ENCODE measurements at places on chromosomes 7 and 10.

GRCh38 chr10:73922864-73923133 is 11.9 kb downstream of the PLAU start:
- DNase-seq = no peak

- DNase-seq = no peak
These were observed 209.7 kb upstream of the TMEM196 start for GRCh38 chr7:19982841-19983835.

- DNase-seq = no peak
These were observed 497.6 kb upstream of the PHF14 start for GRCh38 chr7:10475940-10476641.

GRCh38 chr7:142529591-142529990 is 219.7 kb upstream of the PRSS1 start:
- no peak for DNase-seq

GRCh38 chr7:152896217-152896616 is 136.7 kb downstream of the ACTR3B start:
- no peak for DNase-seq

DNA sequence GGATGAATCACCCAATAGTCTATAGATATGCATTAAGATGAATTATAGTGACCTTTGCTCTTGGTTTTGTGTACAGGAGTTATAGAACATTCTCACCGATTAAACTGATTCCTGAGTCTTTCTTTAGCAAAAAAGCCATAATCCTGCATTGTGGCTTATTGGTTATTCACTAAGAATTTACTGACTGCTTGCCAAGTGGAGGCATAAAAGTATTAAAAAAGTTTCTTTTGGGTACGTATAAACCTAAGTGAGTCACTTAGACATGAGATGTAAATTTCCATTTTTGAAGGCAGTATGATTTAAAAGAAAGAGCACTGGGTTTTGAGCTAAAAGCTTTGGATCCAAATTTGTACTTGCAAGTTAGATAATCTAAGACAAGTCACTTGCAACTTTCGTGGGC is 100.7 kb downstream of the CDK6 start:
- no peak for DNase-seq

DNA sequence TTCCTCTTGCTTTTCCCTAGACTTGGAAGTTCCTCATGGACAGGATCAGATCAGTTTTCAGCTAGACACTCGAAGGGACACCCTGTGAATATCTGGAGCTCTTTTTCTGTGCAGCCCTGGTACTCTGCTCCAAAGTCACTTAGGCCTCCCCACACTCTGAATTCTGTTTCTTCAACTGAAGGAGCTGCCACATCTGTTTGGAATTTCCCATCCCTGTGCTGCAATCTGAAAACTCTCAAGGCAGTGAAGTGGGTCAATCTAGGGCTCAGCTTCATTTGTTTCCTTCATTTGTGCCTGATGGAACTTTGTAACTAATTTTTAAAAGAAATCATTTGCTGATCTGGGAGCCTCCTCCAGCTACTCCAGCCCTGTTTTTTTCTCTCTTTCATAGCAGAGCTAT is 9.6 kb downstream of the EPC1 start:
- DNase-seq = no peak

DNA sequence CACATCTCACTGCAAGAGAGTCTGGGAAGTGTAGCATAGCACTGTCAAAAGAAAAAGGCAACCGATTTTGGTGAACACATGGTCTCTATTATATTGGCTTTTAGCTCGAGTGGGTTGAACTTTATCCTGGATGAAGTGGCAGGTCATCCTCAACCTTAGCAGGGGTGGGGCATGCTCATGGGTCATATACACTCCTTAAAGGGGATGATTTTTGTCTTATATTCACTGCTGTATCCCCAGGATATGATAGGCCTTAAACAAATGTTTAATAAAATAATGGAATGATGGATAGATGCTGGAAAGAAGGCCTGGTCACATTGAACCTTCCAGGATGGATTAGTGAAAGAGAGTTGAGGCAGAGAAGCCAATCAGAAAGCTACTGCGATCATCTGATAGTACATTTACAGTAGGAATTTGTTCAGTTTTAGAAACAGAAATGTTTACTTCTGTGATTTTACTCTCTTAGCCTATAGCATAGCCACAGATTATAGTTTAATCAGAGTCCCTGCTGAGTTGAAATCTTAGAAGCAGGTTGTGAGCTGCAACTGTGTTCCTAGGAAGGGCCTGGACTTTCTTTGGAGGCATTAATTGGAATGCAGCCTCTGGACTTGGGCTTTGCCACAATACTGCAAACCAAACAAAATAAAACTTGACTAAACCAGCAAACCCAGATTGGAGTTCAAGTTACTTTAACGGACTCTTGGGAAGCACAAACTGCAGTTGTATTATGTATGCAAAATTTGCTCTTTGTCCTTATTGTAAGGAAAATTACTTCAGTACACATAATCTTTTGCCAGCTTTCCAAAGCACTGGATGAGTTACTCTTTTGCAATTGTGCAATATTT is 138.3 kb downstream of the BMPER start:
- DNase-seq = no peak

GRCh38 chr7:103795787-103796186 is 193.7 kb downstream of the RELN start:
- DNase-seq = no peak

GRCh38 chr7:50793120-50793946 is 10.6 kb upstream of the GRB10 start:
- DNase-seq = peak; percentile 44

- no peak for DNase-seq
These were observed 128.4 kb upstream of the RSU1 start for GRCh38 chr10:16945593-16945992.

GRCh38 chr7:24896031-24896501 is 83.9 kb downstream of the OSBPL3 start:
- no peak for DNase-seq

DNA sequence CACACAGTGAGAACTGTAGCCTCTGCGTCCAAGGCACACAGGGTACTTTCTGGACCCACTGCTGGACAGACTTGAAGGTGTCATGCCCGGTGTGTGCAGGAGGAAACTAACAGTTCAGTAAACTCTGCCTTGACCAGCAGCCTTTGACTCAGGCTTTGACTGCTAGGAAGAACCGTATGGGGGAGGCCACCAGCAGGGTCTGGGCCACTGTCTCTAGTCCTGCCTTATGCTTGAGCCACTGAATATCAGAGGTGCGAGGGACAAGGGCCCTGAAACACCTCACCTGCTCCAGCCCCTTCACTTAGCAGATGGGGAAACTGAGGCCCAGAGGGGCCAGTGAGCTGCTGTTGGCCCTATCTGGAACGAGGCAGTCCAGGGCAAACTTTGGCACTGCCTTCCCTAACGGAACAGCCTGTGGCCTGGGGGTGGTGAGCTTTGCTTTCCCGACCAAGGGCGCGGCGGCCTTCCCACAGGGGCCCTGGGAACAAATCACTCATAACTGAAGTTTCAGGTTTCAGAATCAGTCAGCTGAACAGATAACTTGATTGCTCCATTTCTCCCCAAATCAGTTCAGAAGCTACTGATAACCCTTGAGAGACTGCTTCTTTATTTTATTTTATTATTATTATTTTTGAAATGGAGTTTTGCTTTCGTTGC is 130.0 kb downstream of the FAM53B start:
- no peak for DNase-seq

DNA sequence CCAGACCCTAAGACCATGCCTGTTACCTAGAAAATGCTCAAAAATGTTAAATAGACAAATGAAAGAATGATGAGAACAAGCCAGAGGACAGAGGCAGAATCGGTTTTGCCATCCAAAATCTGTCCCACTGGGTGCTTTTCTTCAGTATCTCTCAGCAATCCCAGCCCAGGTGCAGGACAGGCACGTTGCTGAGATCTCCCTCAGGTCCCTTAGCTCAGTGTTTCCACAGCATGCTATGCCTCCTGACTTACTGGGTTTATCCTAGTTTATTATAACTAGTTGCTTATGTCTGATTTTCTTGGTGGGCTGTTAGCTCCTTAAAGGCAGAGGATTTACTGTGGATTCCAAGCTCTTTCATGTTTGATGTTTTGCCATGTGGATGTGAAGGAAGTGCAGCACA is 20.3 kb downstream of the CPED1 start:
- DNase-seq = no peak

DNA sequence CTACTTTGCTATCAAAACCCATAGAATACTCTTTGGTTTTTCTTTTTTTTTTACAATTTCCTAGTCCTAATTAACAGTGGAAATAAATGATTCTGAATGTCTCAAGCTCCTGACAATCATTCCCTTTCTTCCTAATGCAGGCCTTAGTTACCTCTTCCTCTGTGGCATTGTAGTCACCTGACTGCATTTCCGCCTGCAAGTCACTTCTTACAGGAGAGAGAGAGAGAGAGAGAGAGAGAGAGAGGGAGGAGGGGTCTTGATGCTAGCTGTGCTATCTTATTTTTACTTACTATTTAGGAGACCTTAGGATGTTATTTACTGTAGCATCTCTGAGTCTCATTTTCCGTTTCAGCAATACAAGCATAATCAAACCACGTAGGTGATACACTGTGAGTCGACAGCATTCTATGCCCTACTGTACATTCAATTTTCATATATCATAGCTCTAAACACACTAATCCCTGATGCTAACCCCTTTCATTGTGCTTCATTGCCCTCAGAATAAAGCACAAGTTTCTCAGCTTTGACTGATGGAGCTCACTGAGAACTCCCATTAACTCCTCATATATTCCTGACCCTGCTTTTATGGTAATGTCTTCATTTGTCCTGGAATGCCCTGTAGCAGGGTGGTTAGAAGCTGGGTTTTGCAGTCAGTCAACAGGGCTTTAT is 1237.3 kb downstream of the XPNPEP1 start:
- DNase-seq = no peak

DNA sequence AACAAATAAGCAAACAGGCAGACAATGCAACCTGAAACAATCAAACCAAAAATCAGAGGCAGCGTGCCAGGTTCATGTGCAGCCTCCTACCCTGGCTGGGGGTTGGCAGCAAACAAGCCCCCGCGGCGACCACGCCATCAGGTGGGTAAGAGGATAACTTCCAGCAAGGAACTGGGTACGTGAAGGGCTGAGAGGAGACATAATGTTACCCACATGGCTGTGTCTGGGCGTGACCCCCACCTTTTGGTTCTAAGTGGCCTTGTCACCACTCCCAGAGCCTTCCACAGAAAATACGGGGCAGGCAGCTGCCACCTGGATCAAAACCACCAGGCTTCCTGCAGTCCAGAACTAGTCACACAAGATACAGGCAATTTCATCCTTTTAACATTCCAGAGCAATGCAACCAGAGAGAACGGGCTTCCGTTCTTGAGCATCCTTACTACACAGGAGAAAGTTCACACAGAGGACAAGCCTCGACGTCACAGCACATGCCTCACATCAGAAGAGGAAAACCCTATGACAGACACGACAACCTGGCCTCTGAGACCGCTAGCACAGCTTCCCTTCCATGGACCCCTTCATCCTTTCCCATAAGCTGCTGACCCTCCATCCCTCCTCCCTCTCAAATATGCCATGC is 171.0 kb downstream of the GRID1 start:
- DNase-seq = no peak

DNA sequence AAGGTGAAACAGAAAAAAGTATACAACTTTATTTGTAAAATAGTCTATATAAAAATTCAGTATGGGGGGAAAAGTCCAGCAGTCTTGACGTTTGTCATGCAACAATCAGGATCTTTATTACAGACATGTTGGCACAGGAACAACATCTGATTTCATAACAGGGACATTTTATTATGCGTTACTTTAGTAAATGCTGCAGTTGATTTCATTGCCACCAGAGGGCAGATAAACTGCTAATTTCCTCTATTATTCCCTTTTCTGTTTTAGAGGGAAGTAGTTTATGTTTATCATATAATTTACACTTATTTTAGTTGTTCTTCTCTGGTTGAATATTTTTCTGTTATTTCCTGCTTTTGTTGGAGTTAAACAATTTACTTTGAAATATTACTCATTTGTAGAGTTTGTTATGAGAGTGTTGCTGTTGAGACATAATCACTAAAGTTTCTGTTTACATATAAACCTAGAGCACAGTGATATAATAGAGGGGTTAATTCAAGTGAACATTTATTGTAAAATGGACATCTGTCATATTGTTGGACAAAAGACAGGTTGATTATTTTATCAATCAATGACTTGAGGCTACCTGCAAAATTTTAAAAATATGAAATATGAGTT is 3.3 kb downstream of the PLXDC2 start:
- no peak for DNase-seq

DNA sequence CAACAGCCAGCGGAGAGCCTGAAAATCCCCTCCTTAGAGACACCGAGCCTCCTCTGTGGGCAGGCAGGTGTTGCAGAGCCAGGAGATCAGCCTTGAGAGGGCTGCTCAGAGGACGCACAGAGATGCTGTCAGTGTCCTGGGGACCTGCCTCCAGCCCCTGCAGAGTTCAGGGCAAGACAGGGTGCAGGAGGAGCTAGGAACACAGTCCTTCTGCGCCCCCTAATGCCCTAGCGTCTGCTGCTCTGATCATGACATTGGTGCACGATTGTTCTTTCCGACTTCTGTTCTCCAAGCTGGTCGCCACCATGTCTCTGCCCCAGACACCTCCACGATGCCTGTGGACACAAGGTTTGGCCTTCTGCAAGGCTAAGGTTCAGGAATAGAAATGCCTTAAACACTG is 613.7 kb upstream of the MKI67 start:
- no peak for DNase-seq

GRCh38 chr7:55375237-55375636 is 10.1 kb downstream of the LANCL2 start:
- no peak for DNase-seq

GRCh38 chr10:124425227-124425962 is 6.7 kb upstream of the OAT start:
- no peak for DNase-seq

DNA sequence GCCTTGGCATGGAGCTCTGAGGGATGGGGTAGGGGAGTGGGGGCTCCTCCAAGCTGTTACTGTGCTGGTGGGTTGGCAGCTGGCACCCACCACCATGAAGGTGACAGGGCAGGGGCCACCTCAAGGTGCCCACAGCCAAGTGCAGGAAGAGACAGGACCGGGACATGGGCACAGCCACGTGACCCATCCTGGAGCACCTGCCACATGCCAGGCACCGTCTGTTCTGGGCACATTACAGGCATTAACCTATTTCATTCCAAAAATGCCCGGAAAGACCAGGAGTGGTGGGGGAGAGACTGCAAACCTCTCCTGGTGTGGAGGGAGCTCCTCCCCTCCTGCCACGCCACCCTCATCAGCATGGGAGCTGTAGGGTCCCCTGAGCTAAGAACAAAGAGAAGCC is 56.7 kb downstream of the CAMK2B start:
- DNase-seq = no peak

Data from NCI-H1105 (cell line).